K562 (cell line): ENCODE measurements at places on chromosomes 5 and 9.

- DNase-seq = no peak
Observed at GRCh38 chr5:153613144-153613543, 122.7 kb downstream of the GRIA1 start.

DNA sequence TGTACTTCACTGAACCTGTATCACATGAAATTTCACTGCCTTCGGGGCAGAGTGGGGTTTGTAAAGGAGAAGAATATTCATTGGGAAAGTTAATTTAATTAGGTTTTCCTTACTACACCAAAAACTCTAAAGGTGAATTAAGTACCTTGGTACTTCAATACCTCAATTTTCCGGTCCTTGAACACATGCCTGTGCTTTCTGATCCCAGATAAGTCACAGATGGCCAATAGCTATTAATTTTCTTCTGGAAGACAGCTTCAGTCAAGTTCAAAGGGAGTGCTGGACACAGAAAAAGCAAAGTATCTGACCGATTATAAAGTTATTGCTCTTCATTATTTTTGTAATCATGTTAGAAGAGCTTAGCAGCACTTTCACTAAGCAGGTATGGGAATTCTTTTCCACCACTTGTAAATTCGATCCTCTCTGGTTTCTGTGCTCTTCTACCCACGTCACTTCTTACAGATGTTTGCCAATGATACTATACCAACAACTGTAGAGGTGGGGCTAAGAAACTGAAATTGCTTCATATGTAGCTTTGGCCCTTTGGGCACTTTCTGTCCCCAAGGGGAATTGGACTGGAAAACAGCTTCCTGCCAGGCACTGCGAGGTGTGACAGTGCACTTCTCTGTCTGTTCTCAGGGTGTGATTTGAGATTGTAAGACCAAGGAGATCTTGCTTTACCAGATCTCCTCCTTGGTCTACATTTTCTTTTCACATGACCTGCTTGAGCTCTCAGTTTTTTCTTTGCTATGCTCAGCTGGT, 164.0 kb downstream of the CCDC192 start:
- no peak for DNase-seq

GRCh38 chr5:26802944-26803343, 235.4 kb downstream of the CDH9 start:
- DNase-seq = no peak

DNA sequence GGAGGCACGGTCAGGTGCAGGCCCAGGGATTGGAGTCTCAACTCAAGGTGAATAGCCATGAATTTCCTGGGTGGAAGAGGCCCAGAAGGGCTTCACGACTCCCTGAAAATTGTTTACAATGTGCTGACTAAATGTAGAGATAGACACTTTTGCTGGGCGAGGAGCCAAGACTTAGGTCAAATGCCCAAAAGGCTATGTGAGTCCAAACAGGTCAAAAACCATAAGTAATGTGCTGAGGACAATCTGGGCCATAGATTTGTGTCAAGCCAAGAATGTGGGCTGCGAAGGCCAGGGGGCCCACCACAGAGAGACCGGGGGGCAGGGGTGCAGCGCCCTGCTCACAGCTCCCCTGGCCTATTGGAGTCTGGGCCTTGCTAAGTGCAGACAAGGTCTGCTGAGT, 197.8 kb downstream of the HSPA4 start:
- DNase-seq = peak; percentile 35

GRCh38 chr9:109355564-109356297, 34.9 kb upstream of the EPB41L4B start:
- DNase-seq = no peak

DNA sequence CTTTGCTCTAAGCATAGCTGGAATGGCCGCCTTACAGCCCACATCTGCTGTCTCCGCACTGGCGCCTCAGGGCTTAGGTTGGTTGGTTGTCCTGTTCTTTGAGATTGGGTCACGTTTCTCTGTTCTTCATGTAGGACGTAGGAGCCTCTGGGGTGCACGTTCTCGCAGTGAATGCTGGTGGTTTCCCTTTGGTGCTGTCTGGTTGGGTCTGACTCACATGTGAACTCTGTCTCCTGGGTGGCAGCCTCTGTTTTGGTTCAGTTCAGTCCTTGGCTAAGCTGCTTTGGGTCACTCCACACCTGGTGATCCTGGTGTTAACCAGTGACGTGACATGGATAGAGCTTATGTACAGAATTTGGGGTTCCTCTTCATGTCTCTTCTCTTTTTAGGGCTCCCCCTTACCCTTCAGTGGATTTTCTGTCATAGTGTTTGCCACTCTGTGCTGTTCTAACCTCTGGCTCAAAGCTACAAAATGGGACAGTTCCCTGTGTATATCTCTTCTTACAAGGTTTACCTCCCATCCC, 12.6 kb upstream of the LPCAT1 start:
- no peak for DNase-seq

DNA sequence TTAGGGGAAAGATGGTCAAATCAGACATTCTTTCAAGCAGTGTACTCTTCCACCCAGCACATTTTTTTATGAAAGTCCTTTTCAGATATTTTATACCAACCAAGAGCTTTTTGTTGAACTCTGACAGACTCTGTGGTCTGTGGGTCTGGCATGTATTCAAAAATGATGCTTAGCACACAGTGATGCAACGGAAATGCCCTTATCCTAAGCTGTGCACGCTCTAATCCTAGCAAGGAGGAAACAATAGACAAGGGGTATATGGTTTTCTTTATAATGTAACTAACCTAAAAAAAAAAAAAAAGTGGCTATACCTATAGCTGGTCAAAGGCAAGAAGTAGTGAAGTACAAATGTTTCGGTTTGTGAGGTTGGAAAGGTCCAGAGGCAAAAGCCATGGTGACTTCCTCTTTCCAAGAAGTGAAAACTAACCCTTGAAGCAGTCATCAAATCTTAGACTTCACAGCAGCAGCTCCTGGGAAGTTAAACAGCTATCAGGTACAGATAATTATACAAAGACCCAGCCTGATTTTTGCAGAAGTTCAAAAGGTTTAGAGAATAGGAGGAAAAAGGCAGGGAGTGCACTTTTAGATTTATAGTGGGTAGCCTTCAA, 82.5 kb downstream of the SEMA6A start:
- DNase-seq = no peak

GRCh38 chr5:20041326-20042274, 53.6 kb upstream of the CDH18 start:
- no peak for DNase-seq

- DNase-seq = no peak
Observed at GRCh38 chr5:179768326-179769085, 25.3 kb upstream of the LTC4S start.

DNA sequence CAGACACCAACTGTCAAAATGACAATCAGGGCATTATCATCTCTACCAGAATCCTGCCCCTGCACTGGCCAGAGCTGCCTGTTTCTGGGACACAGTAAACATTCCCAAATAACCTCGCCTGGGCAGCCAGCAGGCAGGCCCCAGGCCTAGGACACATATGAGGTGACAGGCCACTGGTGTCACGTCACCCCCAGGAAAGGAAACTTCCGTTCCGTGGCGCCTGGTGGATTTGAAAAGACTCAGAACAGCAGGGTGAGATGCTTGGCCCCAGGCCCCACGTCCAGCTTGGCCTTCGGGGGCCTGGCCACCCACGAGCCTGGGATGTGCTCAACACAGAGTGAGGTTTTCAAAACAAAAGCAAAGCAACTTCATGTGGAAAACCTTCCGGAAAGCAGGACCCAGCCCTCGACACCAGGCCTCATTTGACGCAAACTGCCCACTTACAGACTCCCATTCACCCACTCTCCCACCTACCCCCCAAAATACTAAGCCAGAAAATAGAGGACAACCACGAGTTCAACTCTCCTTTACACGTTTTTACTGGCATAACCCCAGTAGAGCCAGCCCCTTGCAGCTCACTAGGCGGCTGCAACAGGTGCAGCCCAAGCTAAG, 1.2 kb downstream of the SEMA4D start:
- no peak for DNase-seq

DNA sequence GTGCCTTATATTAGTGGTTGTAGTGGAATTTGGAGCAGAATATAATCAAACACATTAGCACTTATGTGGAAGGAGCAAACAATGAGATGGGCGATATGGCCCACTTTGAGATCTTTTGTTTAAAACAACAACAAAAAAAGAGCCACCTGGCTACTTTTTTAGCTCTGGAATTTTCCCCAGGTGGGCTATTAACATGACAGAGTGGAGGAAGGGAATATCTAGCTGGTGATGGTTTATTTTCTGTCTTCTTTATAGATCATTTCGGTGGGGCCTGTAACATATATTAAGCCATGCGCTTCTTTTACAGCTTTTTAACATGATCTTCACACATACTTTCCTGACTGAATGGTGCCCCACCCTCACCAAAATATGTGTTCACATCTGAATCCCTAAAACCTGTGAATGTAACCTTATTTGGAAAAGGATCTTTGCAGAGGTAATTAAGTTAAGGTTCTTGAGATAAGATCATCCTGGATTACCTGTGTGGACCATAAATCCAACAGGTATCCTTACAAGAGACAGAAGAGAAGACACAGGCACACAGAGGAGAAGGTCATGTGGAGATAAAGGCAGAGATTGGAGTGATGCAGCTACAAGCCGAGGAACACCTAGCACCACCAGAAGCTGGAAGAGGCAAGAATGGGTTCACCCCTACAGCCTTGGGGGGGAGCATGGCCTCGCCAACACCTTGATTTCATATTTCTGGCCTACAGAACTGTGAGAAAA, 16.6 kb upstream of the ENTREP1 start:
- no peak for DNase-seq

DNA sequence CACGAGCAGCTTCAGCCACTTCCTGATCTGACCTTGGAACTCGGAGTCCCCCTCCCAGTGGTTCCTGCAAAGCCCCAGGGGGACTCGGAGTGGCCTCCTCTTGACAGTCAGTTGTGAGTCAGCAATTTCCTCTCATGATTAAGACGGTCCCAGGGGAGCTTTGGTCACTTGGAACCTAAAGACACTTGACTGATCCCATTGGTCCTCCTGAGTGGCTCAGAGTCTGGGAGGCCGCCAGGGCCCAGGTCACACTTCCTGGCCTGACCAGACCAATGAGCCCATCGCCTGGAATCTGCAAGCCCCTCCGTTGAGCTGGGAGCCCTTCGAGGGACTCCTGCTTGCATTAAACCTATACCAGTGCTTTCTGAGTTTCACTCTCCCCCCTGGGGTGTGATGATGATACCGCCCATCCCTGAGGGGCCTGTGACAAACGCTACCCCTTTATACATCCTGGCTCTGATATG, 29.1 kb downstream of the TSPAN17 start:
- DNase-seq = peak; percentile 74

- DNase-seq = no peak
Observed at GRCh38 chr9:100869326-100869725, 159.2 kb upstream of the PLPPR1 start.

DNA sequence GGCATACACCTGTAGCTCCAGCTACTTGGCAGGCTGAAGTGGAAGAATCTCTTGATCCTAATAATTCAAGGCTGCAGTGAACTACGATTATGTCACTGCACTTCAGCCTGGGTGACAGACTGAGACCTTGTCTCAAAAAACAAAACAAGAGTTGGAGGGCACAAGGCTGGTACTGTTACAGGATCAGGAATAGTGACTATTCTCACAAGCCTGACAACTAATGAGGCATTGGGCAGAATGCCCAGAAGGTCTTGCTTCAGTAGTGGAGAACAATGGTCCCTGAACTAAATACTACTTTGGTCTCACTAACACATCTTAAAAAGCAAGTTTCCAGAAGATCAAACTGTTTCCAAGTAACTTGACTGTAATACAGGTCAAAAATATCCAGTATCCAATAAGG, 182.9 kb upstream of the RFX3 start:
- DNase-seq = no peak

DNA sequence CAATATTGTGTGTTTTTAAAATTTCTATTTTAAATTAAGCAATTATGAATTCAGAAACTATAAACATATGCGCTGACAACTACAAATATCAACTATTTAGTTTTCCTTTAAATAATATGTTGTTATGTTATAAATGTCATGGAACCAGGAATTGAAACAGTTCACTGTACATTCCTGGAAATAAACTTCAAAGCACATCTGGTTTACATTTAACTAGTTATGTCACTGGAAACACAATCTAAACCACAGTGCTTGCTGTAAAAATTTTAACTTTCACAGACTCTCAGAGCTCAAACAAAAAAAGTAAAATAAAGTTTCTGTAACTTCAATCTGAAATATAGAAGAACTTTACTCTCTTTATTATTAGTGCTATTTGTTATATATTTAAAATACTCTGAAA, 179.2 kb downstream of the FBN2 start:
- DNase-seq = no peak

DNA sequence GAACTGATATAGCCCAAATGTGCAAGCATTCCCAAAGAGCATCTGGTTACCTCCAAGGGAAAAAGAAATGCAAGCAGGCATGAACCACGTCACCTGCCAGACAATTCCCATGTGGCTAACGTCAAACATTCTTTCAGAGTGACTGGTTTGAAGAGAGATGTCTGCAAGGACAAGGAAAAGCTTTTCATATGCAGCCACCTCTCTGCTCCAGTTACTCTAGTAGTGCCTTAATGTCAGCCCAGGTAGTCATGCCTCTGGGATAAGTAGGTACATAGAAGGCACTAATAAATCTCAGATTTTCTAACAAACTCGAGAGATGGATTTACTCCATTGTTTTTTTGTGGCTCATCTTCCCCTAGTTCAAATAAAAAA, 96.8 kb upstream of the IFNK start:
- DNase-seq = no peak

GRCh38 chr5:4511996-4512656, 628.0 kb upstream of the ADAMTS16 start:
- peak; percentile 14 for DNase-seq

DNA sequence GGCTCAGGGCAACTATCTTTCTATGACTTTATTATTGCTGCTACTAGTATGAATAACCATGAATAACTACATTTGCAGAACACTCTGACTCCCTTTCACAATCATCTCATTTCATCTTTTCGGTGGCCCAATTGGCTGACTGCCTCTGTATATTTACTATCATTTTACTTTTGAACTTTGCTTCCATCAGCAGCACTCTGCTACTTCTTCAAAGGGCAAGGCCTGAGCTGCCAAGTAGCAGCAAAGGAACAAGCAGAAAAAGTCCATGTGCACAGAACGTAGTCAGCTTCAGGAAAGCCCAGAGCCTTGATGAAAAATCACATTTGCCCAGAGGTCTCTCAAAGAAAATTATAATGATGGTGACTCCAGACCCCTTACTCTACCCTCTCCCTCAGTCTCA, 214.5 kb upstream of the PUM3 start:
- no peak for DNase-seq

- no peak for DNase-seq
Observed at GRCh38 chr5:112382886-112383285, 36.2 kb downstream of the EPB41L4A start.

GRCh38 chr5:173923218-173924095, 35.3 kb downstream of the CPEB4 start:
- DNase-seq = no peak
